Cortex of kidney (tissue), 1 donor: ENCODE measurements at places on chromosomes 4 and X.

DNA sequence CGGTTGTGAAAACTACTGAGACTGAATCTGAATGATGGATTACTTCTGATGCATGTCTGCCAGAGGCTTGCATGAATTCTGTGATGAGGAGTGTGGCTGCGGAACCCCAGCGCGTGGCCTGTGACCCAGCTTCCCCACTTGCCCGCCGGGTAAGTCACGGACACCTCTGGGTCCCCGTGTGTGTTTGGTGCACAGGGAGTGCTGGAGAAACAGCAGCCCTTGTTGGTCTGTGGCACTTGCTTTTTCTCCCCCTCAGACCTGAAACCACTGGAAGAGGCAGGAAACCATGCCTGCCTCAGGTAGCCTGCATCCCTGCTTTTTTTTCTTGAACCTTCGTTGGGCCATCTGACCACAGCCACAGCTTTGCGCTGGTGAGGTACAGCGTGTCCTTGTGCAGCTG, 51.9 kb upstream of the TADA2B start:
- DNase-seq = no peak

- DNase-seq = no peak
Observed at GRCh38 chrX:133448512-133449076, 33.3 kb upstream of the GPC4 start.

GRCh38 chrX:71533851-71534561, 1.1 kb downstream of the OGT start:
- DNase-seq = no peak

DNA sequence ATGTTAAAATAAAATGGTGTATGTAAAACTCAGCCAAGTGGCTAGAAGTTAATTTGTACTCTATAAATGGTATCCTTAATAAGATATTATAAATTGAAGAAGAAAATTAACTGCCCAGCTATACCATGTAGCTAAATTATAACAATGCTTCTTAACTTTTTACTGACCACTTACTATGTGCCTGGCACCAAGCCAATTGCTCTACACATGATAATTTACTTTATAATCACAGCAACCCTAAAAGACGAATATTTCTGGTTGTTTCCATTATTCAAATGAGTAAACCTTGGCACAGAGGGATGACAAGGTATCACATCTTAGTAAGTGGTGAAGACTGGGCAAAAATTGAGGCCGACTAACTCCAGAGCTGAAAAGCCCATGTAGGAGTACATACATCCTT, 1506.6 kb downstream of the PCDH7 start:
- DNase-seq = no peak

DNA sequence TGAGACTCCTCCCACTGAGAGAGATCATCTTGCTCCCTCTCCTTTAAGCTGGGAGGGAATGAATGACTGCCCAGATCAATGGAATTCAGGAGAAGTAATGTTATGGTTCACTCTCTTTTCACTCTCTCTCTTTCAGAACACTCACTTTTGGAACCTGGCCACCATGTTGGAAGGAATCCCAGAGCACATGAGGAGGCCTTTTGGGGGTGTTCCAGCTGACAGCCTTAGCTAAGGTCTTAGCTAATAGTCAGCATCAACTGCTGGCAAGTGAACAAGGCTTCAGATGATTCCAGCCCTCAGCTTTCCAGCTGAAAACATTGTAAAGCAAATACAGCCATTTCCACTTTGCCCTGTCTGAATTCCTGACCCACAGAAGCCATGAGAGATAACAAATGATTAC, 124.0 kb upstream of the CLNK start:
- no peak for DNase-seq

DNA sequence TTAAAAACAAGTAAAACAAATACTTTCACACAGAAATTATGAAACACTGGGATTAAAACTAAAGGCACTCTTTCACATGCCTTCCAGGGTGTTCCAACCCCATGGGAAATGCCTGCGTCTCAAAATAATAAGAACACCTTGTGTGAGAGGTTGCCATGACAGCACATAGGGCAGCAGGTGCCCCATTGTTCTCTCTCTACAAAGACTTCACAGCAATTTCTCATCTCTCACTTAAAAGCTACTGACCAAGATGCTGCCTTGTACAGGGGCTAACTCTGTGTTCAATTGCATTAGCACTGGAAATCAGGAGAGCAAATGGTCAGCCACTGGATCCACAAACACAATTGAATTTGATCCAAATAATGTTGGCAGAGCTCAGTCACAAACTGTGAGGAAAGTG, 102.5 kb upstream of the GALNTL6 start:
- no peak for DNase-seq

DNA sequence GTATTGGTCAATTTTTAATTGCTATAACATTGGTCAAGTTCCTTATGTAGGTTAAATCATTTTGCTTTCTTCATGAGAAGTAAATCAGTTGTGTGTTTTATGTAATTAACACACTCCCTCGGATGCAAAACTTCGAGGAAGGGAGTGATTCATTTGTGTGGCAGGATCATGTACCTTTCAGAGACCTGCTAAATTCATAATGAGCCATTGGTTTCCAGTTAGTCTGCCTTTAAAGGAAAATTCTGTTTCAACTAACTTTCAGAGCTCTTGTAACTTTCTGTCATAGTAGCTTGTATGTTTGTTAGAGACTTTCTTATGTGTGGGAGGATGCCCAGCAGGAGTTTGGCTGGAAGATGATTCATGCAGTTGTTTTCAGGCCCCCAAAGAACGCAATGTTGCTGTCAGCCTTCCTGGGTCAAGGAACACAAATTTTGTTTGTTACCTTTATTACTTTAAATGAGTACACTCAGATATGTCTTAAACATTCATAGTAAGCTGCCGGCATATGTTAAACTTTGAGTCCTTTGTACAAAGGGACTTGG, 72.1 kb downstream of the GPR101 start:
- DNase-seq = no peak

DNA sequence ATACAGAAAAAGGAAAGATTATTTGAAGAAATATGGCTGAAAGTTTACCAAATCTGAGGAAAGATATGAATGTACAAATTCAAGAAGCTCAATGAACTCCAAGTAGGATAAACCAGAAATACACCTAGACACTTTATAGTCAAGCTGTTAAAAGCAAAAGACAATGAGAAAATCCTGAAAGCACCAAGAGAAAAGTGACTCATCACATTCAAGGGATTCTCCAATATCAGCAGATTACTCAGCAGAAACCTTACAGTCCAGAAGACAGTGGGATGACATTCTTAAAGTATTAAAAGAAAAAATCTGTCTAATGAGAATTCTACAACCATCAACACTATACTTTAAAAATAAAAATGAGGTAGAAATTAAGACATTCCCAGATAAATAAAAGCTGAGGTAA, 223.8 kb upstream of the ZCCHC13 start:
- DNase-seq = no peak

GRCh38 chrX:118552121-118552900, 56.7 kb downstream of the DOCK11 start:
- no peak for DNase-seq
